ENCODE measurements at places on chromosomes 6 and 20. TPM values are rescaled to one million over a fixed set of nuclear protein-coding genes. Genes with fewer than 3 reads are reported as not detected.

DNA sequence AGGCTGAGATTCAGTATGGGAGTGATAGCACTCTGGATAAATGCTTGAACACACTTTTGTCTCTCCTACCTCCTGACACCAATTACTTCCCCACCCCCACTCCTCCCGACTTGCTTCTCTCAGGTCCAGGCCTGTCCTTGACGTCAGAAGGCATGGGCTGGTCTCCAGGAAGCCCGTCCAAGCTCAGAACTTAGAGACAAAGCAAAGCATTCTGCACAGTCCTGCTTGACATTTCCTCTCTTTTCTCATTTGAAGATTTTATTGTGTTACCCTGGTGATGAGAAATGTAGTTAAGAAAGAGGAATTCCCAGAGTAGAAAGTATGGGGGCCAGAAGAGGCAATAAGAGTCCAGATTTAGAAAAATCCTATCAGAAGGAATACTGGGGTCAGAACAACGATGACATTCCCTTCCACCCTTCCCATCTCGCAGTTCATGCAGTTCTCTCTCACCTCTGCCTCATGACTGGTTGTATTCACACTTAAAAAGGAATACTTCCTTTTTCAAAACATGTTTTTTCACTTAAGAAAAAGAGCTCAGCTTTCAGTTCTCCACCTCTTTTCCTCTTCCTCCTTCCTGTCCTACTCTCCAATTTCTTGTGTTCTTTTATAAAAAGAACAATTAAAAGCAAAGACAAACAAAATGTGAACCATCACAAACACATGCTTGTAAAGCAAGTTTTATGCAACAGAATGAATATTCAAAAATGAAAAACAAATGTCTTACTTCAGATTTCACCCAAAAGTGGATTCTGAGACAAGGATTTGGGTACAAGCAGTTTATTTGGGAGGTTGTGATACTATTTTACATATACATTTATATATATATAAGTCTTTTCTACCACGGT is 18.5 kb upstream of the FAM184A start:
- DNase-seq = no peak

Gene PGBD1
- polyA plus RNA-seq = 10.7 TPM

- peak; percentile 89 for DNase-seq
Measured at GRCh38 chr20:53939572-53940359, 130.6 kb downstream of the BCAS1 start.

DNA sequence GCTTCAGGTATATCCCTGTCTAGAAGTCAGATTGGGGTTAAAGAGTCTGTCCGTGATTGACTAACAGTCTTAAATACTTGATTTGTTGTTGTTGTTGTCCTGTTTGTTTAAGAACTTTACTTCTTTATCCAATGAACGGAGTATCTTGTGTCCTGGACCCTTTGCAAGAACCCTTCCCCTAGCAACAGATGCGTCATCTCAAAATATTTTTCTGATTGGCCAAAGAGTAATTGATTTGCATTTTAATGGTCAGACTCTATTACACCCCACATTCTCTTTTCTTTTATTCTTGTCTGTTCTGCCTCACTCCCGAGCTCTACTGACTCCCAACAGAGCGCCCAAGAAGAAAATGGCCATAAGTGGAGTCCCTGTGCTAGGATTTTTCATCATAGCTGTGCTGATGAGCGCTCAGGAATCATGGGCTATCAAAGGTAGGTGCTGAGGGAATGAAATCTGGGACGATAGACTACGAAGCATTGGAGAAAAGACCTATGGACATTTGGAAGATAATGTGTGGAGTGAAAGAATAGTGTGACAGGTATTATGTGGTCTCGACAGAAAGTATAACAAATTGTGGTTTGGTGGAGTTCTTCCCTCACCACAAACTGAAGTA is at the start of gene HLA-DRA:
TSS of gene HLA-DRA (plus strand) at position 286 of the 613 bp plus-strand sequence. CDS start at position 350, 64 bp downstream.
- DNase-seq = peak; percentile 39

- no peak for DNase-seq
Measured at GRCh38 chr6:147195510-147195909, 8.7 kb upstream of the STXBP5 start.

GRCh38 chr6:107353773-107354382 is 105.5 kb downstream of the PDSS2 start:
- no peak for DNase-seq

DNA sequence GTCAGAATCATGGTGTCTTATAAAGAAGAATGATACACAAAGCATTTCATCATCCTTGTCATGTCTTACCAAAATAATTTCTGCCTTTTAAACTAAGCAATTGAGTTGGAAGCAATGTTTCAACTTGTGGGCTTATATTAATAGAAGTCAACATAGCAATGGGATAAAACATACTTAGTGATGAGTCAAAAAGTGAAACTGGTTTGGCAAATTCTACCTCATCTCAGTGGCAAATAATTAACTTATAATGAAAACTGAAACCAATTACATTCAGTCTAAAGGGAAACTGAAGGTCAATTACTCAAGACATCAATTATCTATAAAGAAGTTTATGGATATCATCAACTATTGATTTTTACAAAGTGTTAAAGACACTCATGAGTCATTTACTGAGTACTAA is 463.8 kb downstream of the BMP2 start:
- no peak for DNase-seq

DNA sequence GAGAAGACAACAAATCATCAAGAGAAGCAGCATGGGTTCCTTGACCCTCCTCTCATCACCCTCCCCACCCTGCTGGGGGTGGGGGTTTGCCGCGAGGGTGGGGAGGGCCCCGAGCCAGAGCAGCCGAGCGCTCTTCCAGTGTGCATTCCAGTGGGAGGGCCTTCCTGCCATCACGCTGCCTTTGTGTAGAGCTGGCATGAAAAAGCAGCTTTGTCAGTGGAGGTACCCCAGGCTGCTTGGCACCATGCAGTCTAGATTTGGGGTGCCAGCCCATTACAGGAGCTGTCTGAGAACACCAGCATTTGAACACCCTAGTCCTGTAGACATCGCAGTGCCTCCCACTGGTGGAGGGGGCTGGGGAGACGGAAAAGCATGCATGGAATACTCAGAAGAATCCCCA is 12.2 kb downstream of the BAK1 start:
- DNase-seq = no peak

Gene PREP
- 37.7 TPM for polyA plus RNA-seq

Gene SIRPD
- not detected for polyA plus RNA-seq

DNA sequence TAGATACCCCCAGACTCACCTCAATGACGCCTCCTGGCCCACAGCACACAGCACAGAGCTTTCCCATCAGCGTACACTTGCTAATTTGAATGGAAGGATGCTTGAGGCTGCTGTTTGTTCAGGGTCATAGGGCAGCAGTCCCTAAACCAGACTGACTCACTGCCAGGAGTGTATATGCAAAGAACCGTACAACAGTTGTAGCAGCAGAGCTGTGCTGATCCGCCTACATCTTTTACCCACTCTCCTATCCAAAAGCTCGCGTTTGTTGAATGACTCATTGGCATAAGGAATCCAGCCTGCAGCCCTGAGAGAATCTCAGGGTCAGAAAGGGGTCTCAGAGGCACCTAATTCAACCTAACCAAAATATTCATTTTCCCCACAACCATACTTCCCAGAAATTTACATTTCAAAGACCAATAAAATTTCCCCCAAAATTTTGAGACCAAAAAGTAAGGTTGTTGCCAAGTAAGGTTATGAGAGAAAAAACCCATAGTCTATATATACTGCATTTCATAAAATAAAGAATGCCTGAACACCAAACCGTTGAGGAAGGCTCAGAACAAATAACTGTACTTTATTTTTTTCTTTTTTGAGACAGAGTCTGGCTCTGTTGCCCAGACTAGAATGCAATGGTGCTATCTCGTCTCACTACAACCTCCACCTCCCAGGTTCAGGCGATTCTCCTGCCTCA is 35.3 kb upstream of the CCND3 start:
- no peak for DNase-seq

DNA sequence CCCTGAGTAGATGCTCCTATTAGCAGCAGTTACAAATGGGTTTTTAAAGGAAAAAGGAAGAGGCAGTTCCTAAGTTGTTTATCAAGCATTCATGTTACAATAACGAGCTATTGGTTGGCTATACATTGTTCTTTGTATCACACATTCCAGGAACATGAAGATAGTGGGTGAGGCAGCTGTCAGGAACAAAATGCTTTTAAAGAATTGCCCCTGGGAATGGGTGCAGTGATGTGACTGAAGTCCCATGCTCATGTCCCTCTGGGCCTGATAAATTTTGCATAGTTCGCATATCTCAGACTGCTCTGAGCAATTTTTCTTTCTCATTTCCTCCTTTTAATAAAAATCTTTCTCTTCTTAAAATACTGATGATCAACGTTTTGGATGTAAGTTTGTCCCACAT is 3.7 kb downstream of the ENPP1 start:
- DNase-seq = no peak

Gene FOXA2
- polyA plus RNA-seq = 0.23 TPM

DNA sequence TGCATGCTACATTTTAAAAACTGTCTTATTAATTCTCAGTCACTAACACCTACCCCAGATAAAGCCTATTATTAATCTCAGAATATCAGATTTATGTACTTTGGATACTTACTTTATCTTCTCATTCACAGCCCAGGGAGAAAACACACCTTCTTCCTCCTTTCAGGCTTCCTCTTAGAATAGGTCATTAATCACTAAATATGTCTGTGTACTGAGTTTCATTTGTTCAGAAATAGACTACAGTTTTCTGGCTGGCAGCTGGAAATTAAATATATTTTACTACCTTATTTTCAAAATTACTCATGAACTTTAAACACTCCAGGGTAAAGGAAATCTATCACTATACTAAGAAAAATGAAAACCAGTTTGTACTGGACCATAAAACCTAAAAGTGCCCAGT is 147.7 kb upstream of the DST start:
- DNase-seq = no peak

GRCh38 chr6:124148236-124148957 is 344.7 kb downstream of the NKAIN2 start:
- DNase-seq = no peak
